ENCODE measurements at places on chromosomes 3 and 15. TPM values are rescaled to one million over a fixed set of nuclear protein-coding genes. Genes with fewer than 3 reads are reported as not detected.

DNA sequence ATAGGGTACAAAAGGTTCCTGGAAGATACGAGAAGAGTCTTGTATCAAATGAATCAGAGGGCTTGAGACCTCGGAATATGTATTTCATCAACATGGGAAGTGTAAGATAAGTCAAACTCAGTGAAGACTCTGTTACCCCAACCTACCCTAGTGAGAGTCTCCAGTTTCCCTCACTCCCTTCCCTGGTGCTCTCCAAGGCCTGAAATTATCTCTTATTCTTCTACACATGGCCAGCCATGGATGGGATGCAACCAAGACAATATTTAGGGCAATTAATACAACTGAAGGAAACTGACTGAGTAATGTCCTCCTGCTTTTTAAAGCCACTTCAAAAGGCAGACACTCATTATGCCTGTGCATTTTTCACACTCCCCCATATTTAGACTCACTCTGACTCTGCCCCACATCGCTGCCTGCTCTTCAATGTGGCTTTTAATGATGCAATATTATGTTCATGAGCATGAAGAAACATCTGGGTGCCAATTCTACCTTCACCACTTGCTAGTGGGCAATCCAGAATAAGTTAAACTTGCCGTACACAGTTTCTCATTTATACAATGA lies 137.1 kb upstream of the THBS1 start:
- no peak for DNase-seq

The CSPG4 gene
- total RNA-seq: 30.6 TPM

- no peak for DNase-seq
Measured at GRCh38 chr3:4475804-4476203, 8.7 kb upstream of the SUMF1 start.

The CNOT10 gene
- total RNA-seq: 50.7 TPM

- no peak for DNase-seq
Measured at GRCh38 chr15:49379996-49380395, 43.0 kb upstream of the FGF7 start.

DNA sequence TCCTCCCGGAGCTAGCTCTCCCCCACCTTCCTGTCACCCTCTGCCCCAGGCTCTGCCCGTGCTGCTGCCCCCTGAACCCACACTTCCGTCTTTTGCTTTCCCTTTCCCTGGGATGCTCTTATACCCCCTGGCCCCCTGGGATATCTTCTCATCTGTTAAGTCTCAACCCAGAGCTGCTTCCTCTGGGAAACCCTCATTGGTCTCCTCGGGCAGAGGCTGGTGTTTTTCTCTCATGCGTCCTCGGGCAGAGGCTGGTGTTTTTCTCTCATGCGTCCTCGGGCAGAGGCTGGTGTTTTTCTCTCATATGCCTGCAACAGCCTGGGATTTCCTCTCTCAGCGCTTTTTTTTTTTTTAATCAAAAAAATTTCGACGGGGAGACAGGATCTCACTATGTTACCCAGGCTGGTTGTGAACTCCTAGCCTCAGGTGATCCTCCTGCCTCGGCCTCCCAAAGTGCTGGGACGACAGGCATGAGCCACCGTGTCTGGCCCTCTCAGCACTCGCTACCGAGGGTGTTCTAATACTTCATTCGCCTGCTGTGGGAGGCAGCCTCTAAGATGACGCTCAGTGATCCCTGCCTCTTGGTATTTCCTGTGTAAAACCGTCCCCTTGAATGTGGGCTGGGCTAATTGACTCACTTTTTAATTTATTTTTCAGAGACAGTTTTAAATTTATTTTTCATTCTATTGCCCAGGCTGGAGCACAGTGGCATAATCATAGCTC lies 62.7 kb upstream of the TFRC start:
- no peak for DNase-seq

GRCh38 chr3:150303768-150304167 lies 104.3 kb upstream of the TSC22D2 start:
- DNase-seq: no peak

The EPB42 gene
- 1.8 TPM for total RNA-seq

All from urinary bladder (tissue), 4 donors.